ENCODE measurements at places on chromosomes 6 and 20. TPM values are rescaled to one million over a fixed set of nuclear protein-coding genes. Genes with fewer than 3 reads are reported as not detected.
A peak's percentile ranks its signal among the peaks of the same experiment; 100 is the strongest.

- no peak overlapping the region for H3K27ac ChIP-seq
- DNase-seq, result no peak
- peaks cover 100% of the 10 kb centered on the region for H3K27me3 ChIP-seq
- no peaks in the 10 kb centered on the region for H3K4me1 ChIP-seq
- peak overlapping the region; percentile 11 for H3K4me3 ChIP-seq
These were observed 10.7 kb downstream of the NR2E1 start for GRCh38 chr6:108176281-108177089.

GRCh38 chr6:152085451-152085921, 278.0 kb downstream of the ESR1 start:
- H3K4me3 ChIP-seq, result no peak overlapping the region
- no peak for DNase-seq
- peaks cover 14% of the 10 kb centered on the region for H3K4me1 ChIP-seq
- H3K36me3 ChIP-seq, result no peaks in the 10 kb centered on the region

- DNase-seq, result no peak
- H3K36me3 ChIP-seq, result no peaks in the 10 kb centered on the region
- no peak overlapping the region for H3K4me3 ChIP-seq
- no peaks in the 10 kb centered on the region for H3K27me3 ChIP-seq
These were observed 70.8 kb downstream of the EYA2 start for GRCh38 chr20:46965477-46965876.

- peaks cover 6% of the 10 kb centered on the region for H3K4me1 ChIP-seq
- no peak overlapping the region for H3K4me3 ChIP-seq
- no peaks in the 10 kb centered on the region for H3K36me3 ChIP-seq
- DNase-seq, result no peak
- no peak overlapping the region for H3K27ac ChIP-seq
These were observed 288.0 kb downstream of the TSHZ2 start for GRCh38 chr20:53260168-53260567.

DNA sequence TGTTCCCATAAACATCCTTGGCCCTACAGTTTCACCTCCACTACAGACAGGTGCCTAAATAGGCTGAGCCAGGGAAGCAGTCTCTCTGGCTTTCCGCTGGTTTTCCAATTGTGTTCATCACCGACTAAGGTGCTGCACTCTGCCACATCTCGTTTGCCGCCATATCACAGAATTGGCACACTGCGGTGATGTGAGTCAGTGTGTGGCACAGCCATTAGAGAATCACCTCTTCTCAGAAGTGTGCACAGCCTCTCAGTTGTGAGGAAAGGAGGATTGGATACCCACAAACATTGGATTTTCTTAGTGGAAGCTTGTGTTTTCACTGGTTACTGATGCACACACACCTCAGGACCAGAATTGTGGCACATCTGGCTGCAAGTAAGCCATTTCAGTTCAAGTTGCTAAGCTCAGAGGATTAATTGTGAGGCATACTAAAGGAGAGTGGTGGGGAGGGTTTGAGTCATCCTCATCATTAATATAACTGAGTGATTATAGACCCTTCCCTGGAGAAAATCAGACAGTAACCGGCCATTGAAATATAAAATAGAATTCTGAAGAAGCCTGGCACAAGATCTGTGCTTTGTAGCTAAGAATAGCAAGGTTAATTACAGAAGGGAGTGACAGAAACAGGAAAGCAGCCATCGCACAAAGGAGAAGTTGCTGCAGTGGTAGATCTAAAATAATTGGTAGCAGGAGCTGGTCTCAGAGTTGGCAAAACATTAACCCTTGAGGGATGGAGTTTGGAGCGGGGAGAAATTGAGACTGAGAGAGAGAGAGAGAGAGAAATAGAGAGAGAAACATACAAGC, 506.9 kb downstream of the LMBRD1 start:
- H3K4me1 ChIP-seq, result peaks cover 10% of the 10 kb centered on the region
- no peak overlapping the region for H3K4me3 ChIP-seq
- no peak for DNase-seq
- H3K27me3 ChIP-seq, result no peaks in the 10 kb centered on the region
- H3K36me3 ChIP-seq, result no peaks in the 10 kb centered on the region
- peak overlapping the region; percentile 48 for H3K27ac ChIP-seq

GRCh38 chr6:27642744-27643456, 170.0 kb upstream of the ZNF184 start:
- no peak for DNase-seq
- H3K4me3 ChIP-seq, result no peak overlapping the region
- no peaks in the 10 kb centered on the region for H3K4me1 ChIP-seq
- no peaks in the 10 kb centered on the region for H3K27me3 ChIP-seq
- H3K27ac ChIP-seq, result no peak overlapping the region

ALDH8A1 gene
- total RNA-seq, result 2.0 TPM

NQO2 gene
- 38.7 TPM for total RNA-seq

DNA sequence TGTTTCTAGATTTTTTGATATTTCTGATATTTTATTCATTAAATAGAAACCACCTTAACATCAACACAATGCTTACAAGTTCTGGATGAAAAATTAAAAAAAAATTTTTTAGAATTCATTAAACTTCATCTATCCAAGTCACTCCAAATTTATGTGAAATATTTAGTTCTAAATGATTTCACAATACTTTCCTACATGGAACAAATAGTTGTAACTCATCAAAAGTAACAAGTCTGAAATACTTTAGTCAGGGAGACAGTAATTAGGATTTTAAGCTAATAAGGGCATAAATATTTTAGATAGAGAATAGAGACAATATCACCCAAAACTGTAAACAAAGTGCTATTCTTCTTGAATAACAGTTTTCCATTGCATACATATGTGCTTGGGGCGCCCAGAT, 147.8 kb downstream of the HIVEP2 start:
- H3K36me3 ChIP-seq, result no peaks in the 10 kb centered on the region
- no peaks in the 10 kb centered on the region for H3K27me3 ChIP-seq
- no peak overlapping the region for H3K27ac ChIP-seq
- H3K4me1 ChIP-seq, result peaks cover 5% of the 10 kb centered on the region
- no peak for DNase-seq

GRCh38 chr6:37366910-37367309, 13.1 kb downstream of the RNF8 start:
- peaks cover 39% of the 10 kb centered on the region for H3K4me1 ChIP-seq
- H3K27me3 ChIP-seq, result no peaks in the 10 kb centered on the region
- no peak overlapping the region for H3K4me3 ChIP-seq

DNA sequence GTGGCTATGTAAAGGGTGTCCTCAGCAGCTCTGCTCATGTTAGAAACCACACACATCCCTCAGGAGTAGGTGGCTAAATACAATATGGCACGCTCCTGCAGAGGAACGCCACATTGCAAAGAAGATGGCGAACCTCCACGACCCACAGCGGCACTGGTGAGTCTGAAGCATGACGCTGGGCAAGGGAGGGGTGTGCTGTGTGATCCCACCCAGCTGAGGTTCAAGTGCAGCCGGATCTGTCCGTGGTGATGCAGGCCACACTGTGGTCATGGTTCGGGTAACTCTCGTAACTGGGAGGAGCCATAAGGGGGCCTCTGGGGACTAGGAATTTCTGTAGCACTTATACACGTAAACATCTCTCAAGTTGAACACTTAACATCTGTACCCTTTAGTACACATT, 23.4 kb upstream of the APMAP start:
- no peaks in the 10 kb centered on the region for H3K27me3 ChIP-seq
- H3K4me1 ChIP-seq, result no peaks in the 10 kb centered on the region
- no peak overlapping the region for H3K27ac ChIP-seq
- H3K36me3 ChIP-seq, result no peaks in the 10 kb centered on the region
- DNase-seq, result no peak
- H3K4me3 ChIP-seq, result no peak overlapping the region

DNA sequence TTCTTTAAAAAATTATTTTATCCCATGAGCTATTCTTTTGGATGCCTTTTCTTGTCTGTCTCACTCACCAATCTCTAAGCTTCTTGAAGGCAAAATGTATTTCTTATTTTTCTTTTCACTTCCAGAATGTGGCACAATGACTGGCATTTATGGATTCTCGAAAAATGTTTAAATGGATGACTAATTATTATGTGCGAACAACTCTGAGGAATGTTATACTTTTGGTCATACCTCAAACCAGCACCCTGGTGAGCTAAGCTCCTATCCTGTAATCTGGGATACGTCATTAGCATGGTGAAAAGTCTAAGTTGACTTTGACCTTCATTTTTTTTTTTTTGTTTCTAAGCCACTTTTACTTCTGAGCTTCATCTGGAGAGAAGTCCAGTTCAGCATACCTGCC, 214.0 kb upstream of the CEP162 start:
- no peak overlapping the region for H3K27ac ChIP-seq
- H3K36me3 ChIP-seq, result no peaks in the 10 kb centered on the region
- no peak overlapping the region for H3K4me3 ChIP-seq
- no peaks in the 10 kb centered on the region for H3K27me3 ChIP-seq

ANKRD66 gene
- not detected for total RNA-seq
